ENCODE measurements at places on chromosomes 2 and 18.

GRCh38 chr2:239940861-239941570 lies 84.1 kb downstream of the NDUFA10 start:
- DNase-seq: no peak

DNA sequence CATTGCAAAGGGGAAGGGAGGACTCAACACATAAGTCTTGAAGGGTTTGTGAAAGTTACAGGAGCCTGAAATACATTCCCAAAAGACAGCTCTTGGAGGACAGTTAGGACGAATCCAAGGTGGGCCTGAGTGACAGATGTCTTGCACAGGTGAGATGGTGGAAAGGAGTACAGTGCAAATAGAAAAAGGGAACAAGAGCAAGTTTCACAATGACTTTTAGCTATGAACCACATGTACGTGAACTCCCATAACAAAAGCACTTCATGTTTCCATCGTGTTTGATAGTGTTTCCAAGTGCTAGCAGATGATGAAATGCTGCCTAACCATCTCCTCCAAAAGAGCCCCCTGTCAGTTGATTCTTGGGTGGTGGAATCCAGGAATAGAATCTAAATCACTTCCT lies 1.8 kb downstream of the IL18RAP start:
- no peak for DNase-seq

GRCh38 chr2:1746174-1747064 lies 2.1 kb upstream of the PXDN start:
- peak; percentile 28 for DNase-seq

- DNase-seq: no peak
Observed at GRCh38 chr2:202037086-202037485, 3.4 kb downstream of the FZD7 start.

DNA sequence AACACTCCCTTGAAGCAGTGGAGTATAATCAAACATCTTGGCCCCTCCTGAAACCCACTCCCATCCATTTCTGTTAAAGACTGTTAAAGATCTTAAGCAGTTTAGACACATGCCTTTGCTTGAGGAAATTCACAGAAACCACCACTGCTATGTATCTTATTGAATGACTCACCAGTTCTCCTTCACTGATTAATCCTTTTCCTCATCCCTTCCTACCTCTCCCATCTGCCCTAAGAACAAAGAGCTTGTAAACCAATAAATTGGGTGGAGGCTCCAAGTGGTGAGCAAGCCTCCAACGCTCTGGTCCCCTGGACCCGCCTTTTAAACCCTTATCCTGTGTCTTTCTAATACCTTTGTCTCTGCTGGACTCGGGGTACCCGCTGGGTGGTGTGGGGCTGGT lies 746.1 kb downstream of the LRP1B start:
- DNase-seq: no peak

DNA sequence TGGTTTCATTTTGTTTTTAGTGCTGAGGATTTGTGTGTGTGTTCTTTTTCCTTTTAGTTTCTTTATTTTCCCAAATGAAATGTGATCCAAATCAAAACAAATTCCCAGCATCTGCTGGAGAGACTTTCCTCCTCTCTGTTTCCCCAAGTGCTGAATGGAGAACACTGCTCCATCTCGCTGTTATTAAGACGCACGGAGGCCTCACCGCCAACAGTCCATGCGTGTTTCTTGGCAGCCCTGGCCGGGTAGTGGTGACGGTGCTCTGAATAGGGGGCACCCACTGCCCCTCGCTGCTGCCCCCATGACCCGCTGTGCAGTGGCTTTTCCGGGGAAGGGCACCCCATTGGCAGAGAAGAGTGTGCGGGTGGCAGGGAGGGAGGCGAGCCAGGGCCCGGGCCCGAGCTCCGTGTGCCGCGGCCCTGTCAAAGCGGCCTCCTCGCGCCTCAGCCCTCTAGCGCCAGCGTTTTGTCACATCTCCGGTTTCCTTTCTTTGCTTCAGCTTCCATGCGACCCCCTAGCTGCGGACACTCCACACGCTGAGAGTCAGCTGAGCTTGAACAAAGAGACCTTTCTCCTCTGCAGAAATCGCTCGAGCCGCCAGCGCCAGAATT lies 473.7 kb upstream of the SALL3 start:
- DNase-seq: no peak

DNA sequence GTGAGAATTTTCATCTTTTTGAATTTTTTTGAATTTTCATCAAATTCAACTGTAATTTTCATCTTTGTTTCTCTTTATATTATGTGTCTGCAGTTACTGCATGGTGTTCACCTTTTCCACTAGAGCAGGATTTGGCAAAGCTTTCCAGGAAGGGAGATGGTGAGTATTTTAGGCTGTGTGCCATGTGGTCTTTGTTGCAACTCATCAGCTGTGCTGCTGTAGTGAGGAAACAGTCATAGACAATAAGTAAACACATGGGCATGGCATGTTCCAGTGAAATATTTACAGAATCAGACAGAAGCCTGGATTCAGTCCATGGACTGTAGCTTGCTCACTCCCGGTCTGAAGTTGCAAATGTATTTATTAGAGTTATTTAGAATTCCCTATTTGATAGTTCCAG lies 120.4 kb downstream of the DCDC2C start:
- no peak for DNase-seq

GRCh38 chr2:229591611-229592010 lies 122.7 kb downstream of the DNER start:
- DNase-seq: no peak

GRCh38 chr18:4450065-4450658 lies 4.9 kb downstream of the DLGAP1 start:
- no peak for DNase-seq

DNA sequence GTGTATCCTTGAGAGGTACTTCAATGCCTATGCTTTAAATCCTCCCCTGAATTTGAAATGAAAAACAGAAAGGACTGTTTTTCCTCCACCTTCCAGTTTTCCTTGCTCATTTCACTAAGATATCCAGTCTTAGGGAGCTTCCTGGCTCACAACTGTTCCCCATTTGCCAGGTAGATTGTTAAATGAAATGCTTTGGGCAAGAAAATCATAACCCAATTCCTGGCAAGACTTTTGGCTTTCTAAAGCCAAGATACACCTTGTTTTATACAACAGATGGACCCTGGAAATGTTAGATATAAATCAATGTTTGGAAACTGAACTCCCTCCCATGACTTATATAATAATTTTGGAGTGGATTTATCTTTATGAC lies 3.6 kb upstream of the CHMP3 start:
- no peak for DNase-seq

DNA sequence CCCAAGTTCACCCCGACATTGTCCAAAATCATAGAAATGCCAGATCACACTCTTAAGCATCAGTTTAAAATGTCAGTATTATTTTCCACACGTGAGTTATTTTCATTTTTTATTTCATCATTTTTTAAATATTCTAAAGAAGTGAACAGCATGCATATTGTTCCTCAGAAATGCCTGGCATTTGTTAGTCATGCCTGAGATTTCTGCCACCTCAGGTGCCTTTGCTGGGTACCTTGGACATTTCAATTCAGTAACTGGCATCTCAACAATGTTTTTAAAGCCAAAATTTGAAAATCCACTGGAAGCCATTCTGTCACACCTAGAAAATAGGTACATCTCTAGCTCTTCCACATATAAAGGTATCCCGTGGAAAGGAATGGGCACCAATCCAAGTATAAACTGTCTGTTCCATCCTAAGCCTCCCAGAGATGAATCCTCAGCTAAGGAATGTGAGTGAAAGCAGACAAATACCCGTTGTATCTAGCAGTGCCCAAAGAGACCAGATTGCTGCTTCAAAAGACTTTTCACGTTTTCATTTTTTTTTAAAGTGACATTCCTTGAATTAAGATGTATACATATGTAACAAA lies 159.8 kb downstream of the ZNF385B start:
- DNase-seq: no peak

GRCh38 chr2:189862751-189863150 lies 78.5 kb downstream of the PMS1 start:
- no peak for DNase-seq

DNA sequence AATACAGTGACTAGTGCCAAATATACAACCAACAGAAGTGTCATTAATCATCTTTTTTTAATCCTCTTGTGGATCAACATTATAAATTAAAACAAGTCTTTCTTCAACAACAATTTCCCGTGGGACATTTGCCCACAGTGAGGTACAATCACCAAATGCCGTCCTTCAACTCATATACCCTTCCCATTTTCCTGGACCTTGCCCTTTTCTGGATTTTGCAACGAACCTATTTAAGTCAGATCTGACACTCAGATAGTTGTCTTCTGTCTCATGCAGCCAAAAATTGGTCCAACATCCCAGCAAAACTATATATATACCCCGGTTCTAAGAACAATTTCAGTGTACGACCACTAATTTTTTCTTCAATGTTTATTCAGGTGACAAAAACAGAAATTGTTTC lies 324.0 kb downstream of the DSEL start:
- DNase-seq: no peak

DNA sequence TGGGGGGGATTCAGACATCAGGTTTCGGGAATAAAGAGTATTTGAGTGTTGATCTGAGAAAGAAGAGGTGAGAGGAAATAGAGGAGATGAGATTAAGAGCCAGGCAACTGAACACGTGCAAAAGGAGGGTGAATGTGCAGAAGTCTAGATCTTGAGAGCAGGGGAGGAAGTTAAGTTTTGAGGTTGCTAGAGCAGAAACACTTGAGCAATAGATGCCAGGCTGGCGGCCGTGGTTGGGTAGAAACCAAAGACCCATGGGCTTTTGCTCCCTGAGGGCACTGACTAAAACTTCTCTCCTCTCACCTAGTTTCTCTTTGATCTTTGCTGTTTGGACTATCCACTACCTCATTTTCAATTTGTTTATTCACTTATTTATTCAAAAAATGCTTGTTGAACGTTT lies 116.0 kb downstream of the CDC42EP3 start:
- DNase-seq: no peak

GRCh38 chr2:18268400-18268799 lies 292.1 kb downstream of the RDH14 start:
- no peak for DNase-seq

Data from activated CD8-positive, alpha-beta memory T cell treated with anti-CD3 and anti-CD28 coated beads, Interleukin-2, amount 50 U/mL, for 48 hours (primary cell).